ENCODE measurements at places on chromosomes 4 and X.
A peak's percentile ranks its signal among the peaks of the same experiment; 100 is the strongest.

- DNase-seq, result no peak
Measured at GRCh38 chr4:28555866-28556265, 1695.2 kb downstream of the STIM2 start.

- no peak for DNase-seq
Measured at GRCh38 chr4:128456171-128456570, 168.6 kb upstream of the PGRMC2 start.

DNA sequence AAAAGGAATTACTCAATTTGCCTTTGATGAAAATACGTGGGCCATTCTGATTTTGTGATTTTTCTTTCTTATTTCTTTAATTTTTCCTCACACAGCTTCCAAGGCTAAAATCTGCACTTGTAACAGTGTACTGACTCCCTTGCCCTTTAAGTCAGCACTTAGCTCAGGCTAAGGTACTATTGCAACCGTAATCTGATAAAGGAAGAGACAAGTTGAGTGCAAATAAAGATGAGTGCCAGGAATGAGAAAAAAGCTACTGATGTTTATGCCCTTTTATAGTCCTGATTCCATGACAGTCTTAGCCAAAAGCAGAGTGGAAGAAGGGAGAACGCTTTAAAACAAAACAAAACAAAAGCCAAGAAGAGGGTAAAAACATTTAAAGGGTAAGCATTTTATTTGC lies 6.0 kb downstream of the DMD start:
- DNase-seq, result no peak

DNA sequence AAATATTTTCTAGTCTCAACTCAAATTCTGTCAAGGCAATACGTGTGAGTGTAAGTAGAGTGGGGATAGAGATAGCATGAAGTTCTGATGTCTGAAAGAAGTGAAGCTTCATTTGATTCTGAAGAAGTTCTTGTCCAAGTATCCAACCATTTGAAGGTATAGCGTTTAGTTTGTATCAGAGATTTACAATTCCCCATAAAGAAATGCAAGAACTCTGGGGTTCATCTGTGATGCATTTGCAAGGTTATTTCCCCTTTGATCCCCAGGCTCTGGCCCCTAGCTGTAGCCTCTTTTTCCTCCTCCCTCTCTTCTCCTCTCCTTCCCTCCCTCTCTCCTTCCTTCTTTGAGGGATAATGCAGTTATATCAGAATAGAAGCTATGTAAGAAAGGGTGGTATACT lies 7.8 kb downstream of the FGA start:
- DNase-seq, result no peak

GRCh38 chr4:87669373-87669772 lies 19.3 kb downstream of the DMP1 start:
- DNase-seq, result no peak

- no peak for DNase-seq
Measured at GRCh38 chr4:46389301-46389775, 590 bp downstream of the GABRA2 start.

DNA sequence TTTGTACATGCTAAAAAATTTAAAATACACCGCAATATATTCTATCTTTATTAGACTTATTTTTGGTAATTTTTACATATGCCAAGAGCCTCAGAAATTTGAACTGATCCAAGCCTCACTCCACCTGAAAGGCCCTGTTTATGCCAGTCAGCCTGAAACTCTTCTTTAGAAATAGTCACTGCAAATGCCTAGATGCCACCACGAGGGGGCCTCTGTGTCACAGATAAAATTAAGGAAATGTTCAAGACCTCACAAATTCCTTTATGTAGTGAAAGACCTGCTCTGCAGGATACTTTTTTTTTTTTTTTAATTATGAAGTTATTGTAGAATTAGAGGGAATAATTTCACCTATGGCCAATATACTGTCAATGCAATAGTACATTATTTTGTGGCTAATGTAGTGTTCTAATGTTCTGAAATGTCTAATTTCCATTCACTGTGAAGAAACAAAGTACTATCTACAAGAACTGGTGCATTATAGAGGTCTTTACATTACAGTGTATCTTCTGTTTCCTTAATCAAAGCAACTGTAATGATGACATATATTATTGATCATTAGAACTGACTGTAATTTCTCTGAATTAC lies 69.8 kb downstream of the DTHD1 start:
- DNase-seq, result peak; percentile 47

- no peak for DNase-seq
Measured at GRCh38 chrX:56382278-56382677, 150.1 kb downstream of the KLF8 start.

DNA sequence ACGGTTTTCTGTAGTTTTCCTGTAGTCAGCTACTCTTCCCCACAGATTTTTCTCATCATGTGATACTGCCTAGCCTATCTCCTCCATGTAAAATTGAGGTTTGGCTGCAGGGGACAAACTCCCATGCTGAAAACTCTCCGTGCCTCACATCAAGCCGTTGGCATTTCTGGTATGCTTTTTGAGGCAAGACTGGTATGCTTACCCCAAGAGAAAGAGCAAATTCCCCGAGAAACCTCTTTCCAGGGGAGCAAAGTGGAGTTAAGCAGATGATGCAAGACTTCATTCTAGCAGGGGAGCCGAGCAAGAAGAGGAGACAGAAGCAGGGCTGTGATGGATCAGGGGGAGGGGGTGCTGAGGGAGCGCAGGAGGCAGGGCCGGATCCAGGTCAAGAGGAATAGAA lies 4.8 kb downstream of the SOWAHD start:
- no peak for DNase-seq

- no peak for DNase-seq
Measured at GRCh38 chr4:1363513-1363912, 16.5 kb downstream of the UVSSA start.

DNA sequence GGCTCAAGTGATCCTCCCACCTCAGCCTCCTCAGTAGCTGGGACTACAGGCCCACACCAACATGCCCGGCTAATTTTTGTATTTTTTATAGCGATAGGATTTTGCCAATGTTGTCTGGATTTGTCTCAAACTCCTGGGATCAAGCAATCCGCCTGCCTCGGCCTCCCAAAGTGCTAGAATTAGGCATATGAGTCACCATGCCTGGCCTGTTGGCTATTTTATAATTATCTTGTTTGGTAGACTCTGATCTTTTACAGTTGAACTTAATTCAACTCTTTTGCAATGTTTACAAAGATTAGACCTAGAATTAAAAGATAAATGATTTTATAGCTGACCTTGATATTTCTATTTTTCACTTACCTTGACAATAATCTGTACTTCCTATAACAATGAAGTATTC lies 18.0 kb downstream of the DCK start:
- DNase-seq, result no peak

- no peak for DNase-seq
Measured at GRCh38 chrX:118566359-118566758, 70.7 kb downstream of the DOCK11 start.

DNA sequence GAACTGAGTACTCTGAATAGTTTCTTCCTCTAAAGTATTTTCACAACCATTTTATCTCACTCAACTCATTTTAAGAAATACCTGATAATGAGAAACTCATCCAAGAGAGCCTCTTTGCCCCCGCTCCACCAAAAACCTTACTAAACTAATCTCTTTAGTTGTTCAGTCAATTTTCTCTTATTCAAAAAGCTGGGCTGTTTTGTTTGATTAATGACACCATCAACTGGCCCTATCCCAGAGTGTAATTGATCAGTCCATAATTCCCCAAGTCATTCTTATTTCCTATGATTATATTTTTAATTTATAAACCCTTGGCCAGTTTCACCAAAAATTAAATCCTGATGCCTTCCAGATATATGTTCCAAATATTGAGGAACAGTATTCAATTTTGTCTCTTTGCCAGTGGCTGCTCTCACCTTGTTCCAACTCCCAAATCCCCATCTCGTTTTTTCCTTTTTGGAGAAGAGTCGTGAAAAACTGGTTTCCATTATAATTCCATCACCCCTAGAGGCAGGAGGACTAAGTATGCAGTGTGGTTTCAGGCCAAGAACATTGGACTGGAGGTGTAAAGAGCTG lies 10.4 kb downstream of the LIMCH1 start:
- DNase-seq, result no peak

DNA sequence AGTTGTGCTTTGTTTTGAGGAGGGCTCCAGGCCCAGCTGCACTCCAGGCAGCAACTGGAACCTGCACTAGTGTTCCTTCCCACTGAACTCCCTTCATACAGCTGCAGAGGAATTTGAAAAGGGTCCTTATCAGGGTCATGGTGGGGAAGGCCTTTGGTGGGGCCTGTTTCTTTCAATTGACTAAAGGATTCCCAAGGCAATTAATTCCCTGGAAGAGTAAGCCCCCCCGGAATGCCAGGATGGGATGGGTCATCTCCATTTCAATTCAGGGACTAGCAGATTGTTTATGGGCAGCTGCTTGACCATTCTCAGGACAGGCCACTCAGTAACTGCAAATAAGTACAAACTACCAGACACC lies 45.3 kb downstream of the TSC22D3 start:
- DNase-seq, result no peak

DNA sequence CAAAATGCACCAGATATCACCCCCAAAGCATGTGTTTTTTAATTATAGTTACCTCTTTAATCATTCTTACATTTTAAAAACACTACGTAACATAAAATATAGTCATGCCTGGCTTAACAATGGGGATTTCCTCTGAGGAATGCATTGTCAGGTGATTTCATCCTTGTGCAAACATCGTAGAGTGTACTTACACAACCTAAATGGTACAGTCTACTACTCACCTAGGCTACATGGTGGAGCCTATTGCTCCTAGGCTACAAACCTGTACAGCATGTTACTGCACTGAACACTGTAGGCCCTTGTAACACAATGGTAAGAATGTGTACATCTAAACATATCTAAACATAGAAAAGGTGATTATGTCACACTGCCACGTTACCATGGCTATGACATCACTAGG lies 208.6 kb downstream of the SPOCK3 start:
- DNase-seq, result no peak

- DNase-seq, result peak; percentile 47
Measured at GRCh38 chr4:155787113-155787710, 28.4 kb downstream of the GUCY1B1 start.

GRCh38 chr4:149795256-149795655 lies 20.4 kb downstream of the IQCM start:
- no peak for DNase-seq

- DNase-seq, result no peak
Measured at GRCh38 chr4:118964891-118965411, 76.3 kb downstream of the SYNPO2 start.

DNA sequence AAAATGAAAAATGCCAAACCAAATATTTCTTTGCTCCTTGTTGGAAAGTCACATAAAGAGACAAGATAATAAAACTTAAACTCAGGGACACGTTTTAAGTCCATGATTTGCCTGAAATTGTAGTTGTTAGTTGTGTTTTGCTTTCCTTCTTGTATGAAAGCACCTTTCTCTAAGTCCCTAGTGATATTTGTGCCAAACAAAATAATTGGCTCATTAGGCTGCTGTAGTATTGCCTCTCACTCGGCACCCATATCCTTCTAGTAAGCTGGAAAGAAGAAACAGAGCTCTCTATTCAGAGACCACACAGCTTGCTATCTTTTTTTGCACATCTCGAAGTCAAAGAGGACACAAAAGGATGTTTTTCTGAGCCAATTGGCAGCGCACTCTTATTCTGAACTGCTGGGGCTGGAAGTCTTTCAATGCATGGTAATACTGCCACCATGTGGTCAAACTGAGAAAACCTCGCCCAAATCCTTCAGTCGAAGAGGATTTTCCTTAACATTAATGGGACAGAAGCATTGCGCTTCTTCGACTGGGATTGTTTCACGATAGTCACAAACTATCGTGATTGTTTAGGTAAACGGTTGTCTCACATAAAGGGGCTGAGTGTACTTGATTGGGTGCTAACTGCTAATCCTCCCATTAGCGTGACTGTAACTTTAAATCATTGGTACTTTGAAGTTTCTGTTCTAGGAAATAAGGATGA lies 571.9 kb upstream of the LCORL start:
- peak; percentile 65 for DNase-seq

- no peak for DNase-seq
Measured at GRCh38 chr4:3329887-3330286, 37.1 kb downstream of the RGS12 start.

- no peak for DNase-seq
Measured at GRCh38 chr4:138864961-138865720, 150.4 kb upstream of the NOCT start.

GRCh38 chrX:45775468-45775867 lies 574.8 kb upstream of the DIPK2B start:
- DNase-seq, result no peak

DNA sequence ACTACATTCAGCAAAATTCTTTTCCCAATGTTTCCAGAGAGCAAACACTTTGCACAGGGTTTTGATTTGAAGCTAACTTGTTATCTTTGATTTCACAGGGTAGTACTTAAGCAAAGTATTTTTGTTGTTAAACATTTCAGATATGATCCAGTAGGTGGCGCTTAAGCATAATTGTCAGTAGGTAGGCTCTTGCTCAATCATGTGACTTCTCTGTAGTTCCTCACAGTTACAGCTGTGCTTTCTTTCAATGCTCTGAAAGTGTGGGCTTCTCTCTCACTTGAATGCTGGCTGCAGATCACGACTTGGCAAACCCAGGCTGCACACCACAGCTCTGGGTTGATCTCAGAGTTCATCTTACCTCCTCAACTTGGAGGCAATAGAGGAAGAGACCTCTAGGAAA lies 1016.5 kb downstream of the SH3BGRL start:
- peak; percentile 3 for DNase-seq

- no peak for DNase-seq
Measured at GRCh38 chr4:16160457-16160856, 65.8 kb downstream of the TAPT1 start.

GRCh38 chr4:146072376-146072775 lies 103.1 kb upstream of the LSM6 start:
- no peak for DNase-seq

GRCh38 chr4:76640353-76640910 lies 205.4 kb downstream of the SHROOM3 start:
- DNase-seq, result no peak

GRCh38 chr4:48334900-48335384 lies 6.4 kb upstream of the SLAIN2 start:
- DNase-seq, result no peak

- no peak for DNase-seq
Measured at GRCh38 chr4:9870165-9870790, 88.8 kb downstream of the DRD5 start.

- no peak for DNase-seq
Measured at GRCh38 chrX:88584283-88584682, 162.7 kb upstream of the CPXCR1 start.
